ENCODE measurements at places on chromosomes 7 and 10. TPM values are rescaled to one million over a fixed set of nuclear protein-coding genes. Genes with fewer than 3 reads are reported as not detected.

The KLLN gene
- polyA plus RNA-seq: 1.6 TPM

The ANLN gene
- 20.6 TPM for polyA plus RNA-seq

- no peak for DNase-seq
These were observed 355.1 kb downstream of the AUTS2 start for GRCh38 chr7:69953136-69954067.

DNA sequence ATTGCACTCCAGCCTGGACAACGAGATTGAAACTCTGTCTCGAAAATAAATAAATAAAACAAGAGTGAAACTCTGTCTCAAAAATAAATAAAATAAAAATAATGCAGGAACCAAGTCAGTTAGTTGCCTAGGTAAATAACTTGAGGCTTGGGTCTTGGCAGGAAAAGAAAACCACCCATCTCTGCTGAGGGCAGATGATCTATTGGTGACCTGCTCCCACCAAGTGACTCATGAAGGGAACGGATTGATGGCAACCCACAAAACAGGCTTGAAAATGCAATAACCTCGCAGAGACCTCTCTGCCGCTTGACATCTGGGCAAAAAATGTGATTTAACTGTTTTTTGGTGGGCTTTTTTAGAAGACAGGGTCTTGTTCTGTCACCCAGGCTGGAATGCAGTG is 86.6 kb downstream of the CALN1 start:
- DNase-seq: no peak

The ZNF804B gene
- 0.20 TPM for polyA plus RNA-seq

The SRGN gene
- 26.8 TPM for polyA plus RNA-seq

The TMEM229A gene
- 0.23 TPM for polyA plus RNA-seq

The ARHGAP19 gene
- 27.3 TPM for polyA plus RNA-seq

- DNase-seq: peak; percentile 57
These were observed 3.1 kb downstream of the FLNC start for GRCh38 chr7:128833148-128833945.

DNA sequence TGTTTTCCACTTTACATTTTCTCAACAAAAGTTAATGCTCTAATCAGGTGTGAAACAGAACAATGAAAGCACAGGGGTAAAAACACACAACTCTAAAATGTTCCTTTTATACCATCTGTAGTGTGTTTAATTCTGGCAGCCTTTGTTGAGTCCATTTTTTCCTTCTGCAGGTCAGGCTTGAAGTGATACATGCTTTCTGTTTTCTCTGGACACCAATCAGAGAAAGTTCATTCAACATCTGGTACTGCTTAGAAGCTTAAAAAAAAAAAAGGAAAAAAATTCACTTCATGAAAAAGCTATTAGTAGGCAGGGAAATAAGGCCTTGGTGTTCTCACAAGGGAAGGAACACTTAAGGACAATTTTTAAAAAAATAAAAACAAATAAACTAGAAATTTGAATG is 231.3 kb upstream of the RHOBTB1 start:
- DNase-seq: peak; percentile 45

The GPRIN2 gene
- polyA plus RNA-seq: 7.0 TPM

- no peak for DNase-seq
These were observed 8.1 kb upstream of the DEPP1 start for GRCh38 chr10:44986670-44987069.

DNA sequence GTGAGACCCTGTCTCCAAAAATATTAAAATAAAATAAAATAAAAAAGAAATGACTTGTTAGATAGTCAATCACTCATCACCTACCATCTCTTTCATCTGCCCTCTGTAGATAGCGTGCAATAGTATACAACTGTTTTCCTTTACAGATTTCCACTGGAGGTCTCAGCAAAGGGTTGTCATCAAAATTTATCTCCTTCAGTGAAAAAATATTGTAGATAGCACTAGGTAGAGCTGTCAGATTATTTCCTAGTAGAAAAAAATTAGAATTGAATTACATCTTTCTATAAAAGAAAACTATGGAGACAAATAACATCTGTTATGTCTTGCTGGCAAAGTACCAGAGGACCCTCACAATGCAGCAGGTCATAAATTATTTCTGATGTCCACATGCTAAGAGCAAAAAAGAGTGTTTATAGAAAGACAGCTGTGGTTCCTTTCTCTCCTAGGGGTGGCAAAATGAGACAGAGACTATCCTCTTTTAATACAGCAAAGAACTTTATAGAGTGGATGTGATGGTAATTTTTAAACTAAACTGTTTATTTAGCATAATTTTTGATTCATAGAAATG is 16.3 kb upstream of the CYP51A1 start:
- no peak for DNase-seq

DNA sequence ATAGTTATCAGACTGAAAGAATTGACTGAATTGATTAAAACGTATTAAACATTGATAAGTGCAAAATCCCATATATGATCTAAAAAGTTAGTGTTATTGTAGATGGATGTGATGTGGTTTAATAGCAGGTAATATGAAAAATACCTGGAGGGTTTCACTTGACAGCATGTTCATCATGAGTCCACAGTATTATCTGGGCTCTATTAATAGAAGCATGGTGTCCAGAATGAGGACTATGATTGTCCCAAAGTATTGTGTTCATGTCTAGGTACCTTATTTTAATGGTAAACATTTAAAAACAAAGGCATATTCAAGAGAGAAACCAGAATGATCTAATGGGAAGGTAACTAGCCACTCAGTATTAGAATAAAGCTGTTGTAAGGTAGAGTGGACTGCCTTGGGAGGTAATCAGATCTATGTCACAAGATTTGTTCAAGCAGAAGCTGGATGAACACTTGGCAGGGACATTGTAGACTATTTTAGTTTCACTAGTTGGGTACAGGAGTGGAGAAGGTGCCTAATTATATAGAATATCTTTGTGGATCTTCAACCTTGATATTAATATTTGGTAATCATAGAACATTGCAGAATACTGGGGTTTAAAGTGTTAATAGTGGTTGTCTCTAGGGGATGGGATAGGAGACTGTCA is 43.5 kb downstream of the MCU start:
- no peak for DNase-seq

GRCh38 chr7:149685455-149685854 is 87.9 kb downstream of the ZNF467 start:
- no peak for DNase-seq

DNA sequence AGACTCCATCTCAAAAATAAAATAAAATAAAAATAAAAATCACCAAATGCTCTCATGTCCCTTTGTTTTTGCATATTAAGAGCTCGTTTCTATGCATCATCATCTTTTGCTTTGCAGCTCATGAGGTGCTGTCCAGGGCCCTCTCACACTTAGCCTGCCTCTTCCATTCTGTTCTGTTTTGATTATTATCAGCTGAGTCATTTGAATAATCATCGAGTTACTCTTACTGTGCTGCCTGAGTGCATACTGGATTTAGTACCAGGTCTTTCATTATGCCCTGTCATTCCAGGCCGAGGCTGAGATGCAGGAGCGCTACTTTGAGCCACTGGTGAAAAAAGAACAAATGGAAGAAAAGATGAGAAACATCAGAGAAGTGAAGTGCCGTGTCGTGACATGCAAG is 33.0 kb downstream of the UCMA start:
- DNase-seq: no peak

DNA sequence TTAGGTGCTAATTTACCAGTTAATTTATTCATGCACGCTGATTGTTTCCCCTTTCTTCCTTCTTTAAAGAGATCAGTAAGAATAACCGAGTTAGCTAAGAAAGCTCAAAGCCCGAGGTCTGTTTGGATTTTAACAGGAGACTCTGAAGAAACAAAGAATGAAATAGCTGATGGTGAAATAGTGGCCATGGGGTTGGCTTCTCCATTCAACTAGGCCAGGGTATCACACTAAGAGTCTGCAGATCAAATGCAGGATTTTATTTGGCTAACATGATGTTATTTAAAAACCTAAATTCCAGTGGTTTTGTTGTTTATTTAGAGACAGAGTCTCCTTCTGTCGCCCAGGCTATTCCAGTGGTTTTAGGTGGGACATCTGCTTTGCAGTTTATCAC is 65.2 kb upstream of the SYPL1 start:
- no peak for DNase-seq

GRCh38 chr7:74544706-74545469 is 91.2 kb downstream of the GTF2IRD1 start:
- no peak for DNase-seq

- DNase-seq: peak; percentile 92
These were observed at the start of the genes ANAPC16 and ASCC1 for GRCh38 chr10:72215611-72216549. Gene ANAPC16 (plus strand): TSS chr10:72216012. CDS start chr10:72223915, 7,903 bp downstream. Gene ASCC1 (minus strand): TSS chr10:72216276. CDS start chr10:72213298, 2,978 bp downstream.

DNA sequence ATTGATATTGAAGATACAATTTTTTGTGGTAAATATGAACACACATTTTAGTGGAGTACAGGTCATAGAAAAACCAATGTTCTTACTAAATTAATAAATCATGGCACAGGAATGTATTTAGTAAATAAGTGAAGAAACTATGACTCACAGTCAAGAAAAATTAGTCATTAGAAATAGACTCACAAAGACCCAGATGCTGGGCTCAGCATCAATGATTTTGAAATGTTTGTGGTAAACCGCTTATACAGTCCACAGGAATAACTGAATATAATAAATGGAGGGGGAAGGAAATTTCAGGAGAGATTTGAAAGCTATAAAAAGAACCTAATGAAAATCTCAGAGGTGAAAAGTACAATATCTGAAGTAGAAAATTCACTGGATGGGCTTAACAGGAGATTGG is 138.3 kb upstream of the ADCY1 start:
- DNase-seq: no peak

DNA sequence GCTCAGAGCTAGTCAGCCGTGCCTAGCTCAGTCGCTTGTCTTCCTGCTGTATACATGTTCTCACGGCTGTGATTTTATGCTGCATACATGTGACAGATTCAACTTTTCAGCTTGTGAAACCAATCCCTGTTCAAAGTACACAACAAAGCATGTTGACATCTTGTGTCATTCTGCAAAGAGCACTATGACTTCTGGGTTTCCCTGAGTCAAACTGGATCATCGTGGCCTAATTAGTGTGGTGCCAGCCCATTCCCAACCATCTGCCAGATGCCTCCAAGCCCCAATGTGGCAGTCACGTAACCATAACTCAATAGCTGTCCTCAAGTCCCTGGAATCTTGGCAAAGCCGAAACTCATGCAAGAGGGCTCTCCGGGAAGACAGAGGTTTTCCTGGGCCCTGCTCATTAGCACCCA is 144.8 kb downstream of the MYOF start:
- no peak for DNase-seq

- DNase-seq: no peak
These were observed 21.8 kb upstream of the MRC1 start for GRCh38 chr10:17787087-17787961.

The CFAP70 gene
- polyA plus RNA-seq: 16.7 TPM

DNA sequence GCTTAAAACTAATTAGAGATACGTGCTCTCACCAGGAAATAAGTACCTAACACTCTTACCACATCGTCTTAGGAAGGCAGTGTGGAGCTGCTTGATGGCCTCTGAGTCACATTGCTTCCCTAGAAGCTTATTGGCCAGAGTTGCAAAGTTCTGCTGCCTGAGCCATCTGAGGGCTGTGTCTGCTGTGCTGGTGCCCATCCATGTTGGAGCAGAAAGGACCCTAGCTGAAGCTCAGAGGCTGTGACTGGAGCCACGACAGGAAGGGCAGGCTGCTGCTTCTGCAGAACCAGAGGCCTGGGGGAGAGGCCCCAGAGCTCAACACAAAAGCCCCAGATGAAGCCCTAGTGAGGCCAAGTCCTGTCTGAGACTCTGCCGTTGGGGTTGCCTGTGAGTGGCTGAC is 64.8 kb upstream of the IGFBP3 start:
- no peak for DNase-seq

DNA sequence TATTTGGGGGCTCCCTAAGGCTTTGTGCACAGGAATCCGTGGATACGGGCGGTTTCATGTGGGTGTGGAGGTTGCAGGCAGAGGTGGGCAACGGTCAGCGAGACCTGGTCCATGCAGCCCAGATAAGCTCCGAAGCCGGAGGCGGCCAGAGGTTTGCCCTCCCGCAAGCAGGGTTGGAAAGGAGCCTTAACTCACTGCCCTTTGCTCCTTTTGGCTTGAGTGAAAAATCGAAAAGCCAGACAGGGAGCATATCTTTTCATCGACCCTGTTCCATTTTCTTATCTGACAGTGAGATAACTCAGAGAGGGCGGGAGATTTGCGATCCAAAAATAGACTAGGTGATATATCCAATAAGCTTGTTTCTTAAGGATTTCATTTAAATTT is 1.5 kb downstream of the GRM3 start:
- no peak for DNase-seq

The MYH16 gene
- not detected for polyA plus RNA-seq

The GCK gene
- polyA plus RNA-seq: 4.0 TPM

GRCh38 chr10:125929618-125930017 is 33.3 kb downstream of the FANK1 start:
- no peak for DNase-seq

DNA sequence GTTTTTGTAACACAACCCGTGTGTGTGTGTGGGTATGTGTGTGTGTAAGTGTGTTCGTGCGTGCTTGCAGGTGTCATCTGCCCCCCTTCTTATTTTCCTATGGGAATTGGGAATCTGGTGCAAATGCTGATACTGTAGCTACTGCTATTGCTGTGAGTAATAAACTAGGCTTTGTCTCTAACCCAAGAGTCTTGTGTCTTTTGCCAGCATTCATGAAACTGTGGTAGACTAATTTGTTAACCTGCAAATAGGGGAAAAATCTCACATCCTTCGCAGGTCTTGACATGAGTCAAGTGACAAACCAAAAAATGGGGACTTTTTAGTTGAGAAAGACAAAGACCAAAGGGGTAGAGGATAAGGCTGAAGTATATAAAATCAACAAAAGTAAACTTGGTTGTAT is 57.9 kb upstream of the FAM133B start:
- no peak for DNase-seq

The ASB10 gene
- not detected for polyA plus RNA-seq

- peak; percentile 9 for DNase-seq
These were observed 205.8 kb downstream of the FRMD4A start for GRCh38 chr10:14124941-14125340.

GRCh38 chr10:77486517-77486916 is 151.1 kb downstream of the KCNMA1 start:
- DNase-seq: no peak

- no peak for DNase-seq
These were observed 71.4 kb upstream of the ANTXRL start for GRCh38 chr10:46215426-46215825.

DNA sequence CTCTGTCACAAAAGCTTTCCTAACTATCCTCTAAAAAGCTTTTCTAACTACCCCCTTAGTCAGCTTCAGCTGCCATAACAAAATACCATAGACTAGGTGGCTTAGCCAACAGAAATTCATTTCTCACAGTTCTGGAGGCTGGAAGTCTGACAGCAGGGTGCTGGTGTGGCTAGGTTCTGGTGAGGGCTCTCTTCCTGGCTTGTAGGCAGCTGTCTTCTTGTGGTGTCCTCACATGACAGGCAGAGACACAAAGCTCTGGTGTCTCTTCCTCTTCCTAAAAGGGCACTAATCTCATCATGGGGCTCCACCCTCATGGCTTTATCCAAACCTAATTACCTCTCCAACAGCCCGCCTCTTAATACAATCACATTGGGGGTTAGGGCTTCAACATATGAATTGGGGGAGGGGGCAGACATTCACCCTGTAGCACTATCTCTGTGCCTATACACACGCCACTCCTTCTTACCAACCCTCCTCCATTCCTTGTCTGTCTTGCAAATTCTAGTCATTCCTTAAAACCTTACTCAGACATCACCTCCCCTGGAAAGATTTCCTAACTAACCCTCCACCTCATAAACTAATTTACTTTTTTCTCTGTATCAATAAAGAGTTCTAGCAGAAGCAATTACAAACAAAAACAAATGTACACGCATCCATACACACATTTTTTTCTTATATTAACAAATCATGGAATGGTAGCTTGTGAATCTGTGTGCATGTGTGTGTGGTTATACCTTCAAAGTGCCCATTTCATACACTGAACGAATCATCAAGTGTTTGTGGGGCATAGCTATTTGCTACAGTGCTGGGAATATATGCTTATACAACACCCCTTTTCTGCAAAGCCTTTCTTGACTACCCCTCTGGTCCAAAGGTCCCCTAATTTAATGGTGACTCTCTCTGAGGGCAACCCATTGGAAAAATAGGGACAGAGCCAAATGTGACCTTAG is 26.4 kb downstream of the RHOBTB1 start:
- no peak for DNase-seq

All from renal cortex interstitium (tissue), 15 donors.